ENCODE measurements at places on chromosomes 1 and 21.
A peak's percentile ranks its signal among the peaks of the same experiment; 100 is the strongest.

DNA sequence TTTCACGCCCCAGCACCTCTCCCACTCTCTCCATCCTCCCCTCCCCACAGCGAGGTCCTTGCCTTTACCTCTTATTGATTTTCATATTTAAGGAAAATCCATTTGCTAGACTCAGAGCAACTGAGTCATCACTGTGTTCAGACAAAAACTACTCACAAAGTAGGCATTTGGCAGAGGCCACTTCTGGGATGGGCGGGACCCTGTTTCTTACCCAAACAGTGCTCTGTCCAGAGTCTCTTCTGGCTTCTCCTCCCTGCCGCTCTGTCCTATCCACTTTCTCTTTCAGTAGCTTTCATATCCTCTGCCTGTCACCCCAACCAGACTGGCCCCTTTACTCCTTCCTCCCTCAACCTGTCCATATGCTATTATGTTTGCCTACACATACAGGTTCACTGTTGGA is 2.4 kb upstream of the NAV1 start:
- DNase-seq, result peak; percentile 84

- peak; percentile 66 for DNase-seq
Observed at GRCh38 chr1:170562646-170563338, 30.8 kb downstream of the GORAB start.

GRCh38 chr21:27346041-27346448 is 379.2 kb upstream of the ADAMTS5 start:
- no peak for DNase-seq

DNA sequence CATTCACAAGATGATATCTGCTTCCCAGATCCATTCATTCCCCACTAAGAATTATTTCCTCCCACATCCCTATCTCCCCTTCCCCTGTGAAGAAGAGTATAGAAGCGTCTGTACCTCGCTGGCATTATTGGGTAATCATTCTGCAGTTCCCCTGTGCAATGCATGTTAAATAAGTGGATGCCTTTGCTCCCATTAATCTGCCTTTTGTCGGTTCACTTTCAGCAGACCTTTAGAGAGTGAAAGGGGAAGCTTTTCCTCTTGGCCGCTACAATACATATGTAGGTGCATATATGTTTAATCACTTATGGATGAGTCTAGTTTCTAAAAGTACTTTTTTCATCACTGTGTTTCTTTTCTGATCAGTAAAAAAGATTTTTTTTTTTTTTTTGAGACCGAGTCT is 7.0 kb downstream of the CLCN6 start:
- DNase-seq, result no peak

- no peak for DNase-seq
Observed at GRCh38 chr1:232247669-232248068, 382.3 kb downstream of the SIPA1L2 start.

DNA sequence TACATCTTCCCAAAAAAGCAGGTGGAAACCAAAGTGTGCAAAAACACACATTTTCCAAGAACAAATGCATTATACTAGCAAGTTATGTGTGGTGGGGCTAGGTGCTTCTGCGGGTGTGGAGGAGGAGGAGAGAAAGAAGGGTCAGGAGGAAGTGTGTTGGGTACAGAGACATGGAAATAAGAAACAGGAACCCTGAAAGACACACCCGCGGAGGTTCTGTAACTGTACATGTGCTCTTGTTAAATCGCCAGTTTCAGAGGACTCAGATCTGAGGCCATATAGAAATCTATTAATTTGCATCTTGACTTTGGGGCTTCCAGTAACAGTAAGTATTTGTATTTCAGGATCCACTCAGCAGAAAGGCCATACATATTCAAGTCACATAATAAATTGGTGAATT is 30.9 kb downstream of the ERG start:
- no peak for DNase-seq

DNA sequence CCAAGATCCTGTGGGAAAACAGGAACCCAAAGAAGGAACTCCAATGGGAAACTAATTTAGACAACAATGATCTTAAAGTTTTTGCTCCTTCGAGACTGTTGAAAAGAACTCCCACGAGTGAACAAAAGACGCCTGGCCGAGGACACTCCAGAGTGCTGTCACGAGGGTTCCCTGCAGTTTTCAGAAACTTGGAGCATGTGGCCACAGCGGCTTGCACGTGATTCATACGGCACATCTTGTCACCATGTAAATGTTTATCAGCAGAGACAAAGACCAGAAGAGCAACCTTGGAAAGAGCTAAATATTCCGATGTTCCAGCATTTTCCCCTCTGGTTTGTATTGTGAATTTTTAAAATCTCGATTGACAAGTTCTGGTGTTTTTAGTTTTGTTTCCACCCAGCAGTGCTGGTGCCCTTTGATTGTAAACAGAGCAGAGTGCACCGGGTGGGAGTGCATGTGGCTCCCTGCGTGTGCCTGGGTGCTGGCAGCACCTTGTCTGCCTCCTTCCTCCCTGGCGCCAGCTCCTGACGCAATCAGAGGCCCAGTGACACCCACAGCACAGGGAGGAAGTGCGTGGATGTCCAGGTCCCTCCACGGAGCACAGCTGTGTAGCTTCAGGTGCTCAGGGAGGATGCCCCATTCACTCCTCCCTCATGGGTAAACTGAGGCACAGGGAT is 23.0 kb downstream of the LRRC3 start:
- no peak for DNase-seq

Data from AG08396 (cell line).